HCT116 (cell line): ENCODE measurements at places on chromosomes 1 and 21. TPM values are rescaled to one million over a fixed set of nuclear protein-coding genes. Genes with fewer than 3 reads are reported as not detected.
A peak's percentile ranks its signal among the peaks of the same experiment; 100 is the strongest.

Gene SDHC
- total RNA-seq, result 192 TPM

Gene CBR3
- total RNA-seq, result 1.7 TPM

Gene APCS
- 0.42 TPM for total RNA-seq

Gene GUCA2B
- total RNA-seq, result not detected

Gene AQP10
- total RNA-seq, result not detected

Gene PLA2G2F
- 0.12 TPM for total RNA-seq

Gene ATP1A4
- not detected for total RNA-seq

Gene DUSP12
- 31.6 TPM for total RNA-seq

Gene GOLT1A
- 8.0 TPM for total RNA-seq

GRCh38 chr21:42539931-42540343, 26.3 kb downstream of the SLC37A1 start:
- no peaks in the 10 kb centered on the region; the same call in 1 of the 2 replicates for H3K36me3 ChIP-seq
- DNase-seq, result no peak
- no peaks in the 10 kb centered on the region for H3K27me3 ChIP-seq
- H3K4me1 ChIP-seq, result no peaks in the 10 kb centered on the region
- H3K27ac ChIP-seq, result no peak overlapping the region

DNA sequence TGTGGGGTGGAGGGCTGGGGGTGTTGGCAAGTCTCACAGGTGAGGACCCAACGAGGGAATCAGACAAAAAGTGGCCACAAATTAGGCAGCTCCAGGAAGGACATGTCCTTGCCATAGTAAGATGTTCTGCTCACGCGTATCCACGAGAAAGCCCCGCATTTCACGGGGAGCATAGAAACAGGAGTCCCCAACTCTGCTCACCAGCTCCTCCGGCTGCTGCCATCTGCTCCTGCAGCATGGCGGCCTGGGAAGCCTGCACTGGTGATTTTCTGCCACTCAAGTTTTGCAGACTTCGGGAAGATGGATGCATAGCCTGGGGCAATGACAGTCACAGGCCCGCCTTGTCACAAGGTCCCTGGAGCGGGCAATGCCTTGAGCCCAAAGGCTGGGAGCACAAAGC, 9.3 kb downstream of the TCP10L start:
- no peak for DNase-seq
- no peaks in the 10 kb centered on the region for H3K36me3 ChIP-seq
- H3K27ac ChIP-seq, result no peak overlapping the region
- no peak overlapping the region for H3K4me3 ChIP-seq
- H3K4me1 ChIP-seq, result no peaks in the 10 kb centered on the region
- peaks cover 11% of the 10 kb centered on the region; the same call in 1 of the 2 replicates for H3K27me3 ChIP-seq

DNA sequence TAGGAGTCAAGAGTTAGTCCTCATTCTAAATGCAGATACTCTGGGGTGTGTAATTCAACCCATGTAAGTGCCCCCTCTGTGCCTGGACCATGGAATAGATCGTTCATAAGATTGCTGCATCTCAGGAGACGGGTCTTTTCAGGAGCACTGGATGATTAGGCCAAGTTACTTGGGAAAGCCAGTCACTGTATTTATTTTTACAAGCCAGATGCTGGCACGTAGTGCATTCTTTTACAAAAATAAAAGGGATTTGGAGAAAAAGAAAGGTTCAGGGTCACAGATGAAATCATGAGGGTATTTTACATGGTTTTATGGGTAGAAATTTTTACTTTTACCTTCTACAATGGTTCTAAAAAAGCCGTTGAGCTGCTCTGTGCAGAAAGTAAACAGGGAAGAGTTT, 102.6 kb upstream of the UBE2U start:
- no peak for DNase-seq
- H3K4me1 ChIP-seq, result no peaks in the 10 kb centered on the region
- H3K27ac ChIP-seq, result no peak overlapping the region
- no peaks in the 10 kb centered on the region for H3K36me3 ChIP-seq
- H3K27me3 ChIP-seq, result no peaks in the 10 kb centered on the region

GRCh38 chr1:204343802-204344201, 15.9 kb downstream of the PLEKHA6 start:
- H3K36me3 ChIP-seq, result no peaks in the 10 kb centered on the region
- H3K27me3 ChIP-seq, result no peaks in the 10 kb centered on the region
- DNase-seq, result no peak

GRCh38 chr1:179090522-179090921, 8.7 kb downstream of the TOR3A start:
- no peak for DNase-seq
- H3K27ac ChIP-seq, result no peak overlapping the region
- H3K27me3 ChIP-seq, result no peaks in the 10 kb centered on the region
- no peaks in the 10 kb centered on the region for H3K4me1 ChIP-seq
- no peak overlapping the region for H3K4me3 ChIP-seq

DNA sequence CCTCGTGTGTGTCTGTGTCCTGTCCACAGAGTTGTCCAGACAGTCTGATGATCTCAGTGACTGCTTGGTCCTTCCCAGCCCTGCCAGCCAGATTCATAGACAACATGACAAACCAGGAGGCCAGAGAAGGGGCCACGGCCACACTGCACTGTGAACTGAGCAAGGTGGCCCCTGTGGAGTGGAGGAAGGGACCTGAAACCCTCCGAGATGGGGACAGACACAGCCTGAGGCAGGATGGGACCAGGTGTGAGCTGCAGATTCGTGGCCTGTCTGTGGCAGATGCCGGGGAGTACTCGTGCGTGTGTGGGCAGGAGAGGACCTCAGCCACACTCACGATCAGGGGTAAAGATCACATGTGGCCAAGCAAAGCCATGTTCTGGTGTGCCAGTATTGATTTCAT, 96.4 kb downstream of the OBSCN start:
- no peaks in the 10 kb centered on the region for H3K36me3 ChIP-seq
- H3K27me3 ChIP-seq, result no peaks in the 10 kb centered on the region
- no peak overlapping the region for H3K27ac ChIP-seq
- no peaks in the 10 kb centered on the region for H3K4me1 ChIP-seq
- no peak overlapping the region for H3K4me3 ChIP-seq

DNA sequence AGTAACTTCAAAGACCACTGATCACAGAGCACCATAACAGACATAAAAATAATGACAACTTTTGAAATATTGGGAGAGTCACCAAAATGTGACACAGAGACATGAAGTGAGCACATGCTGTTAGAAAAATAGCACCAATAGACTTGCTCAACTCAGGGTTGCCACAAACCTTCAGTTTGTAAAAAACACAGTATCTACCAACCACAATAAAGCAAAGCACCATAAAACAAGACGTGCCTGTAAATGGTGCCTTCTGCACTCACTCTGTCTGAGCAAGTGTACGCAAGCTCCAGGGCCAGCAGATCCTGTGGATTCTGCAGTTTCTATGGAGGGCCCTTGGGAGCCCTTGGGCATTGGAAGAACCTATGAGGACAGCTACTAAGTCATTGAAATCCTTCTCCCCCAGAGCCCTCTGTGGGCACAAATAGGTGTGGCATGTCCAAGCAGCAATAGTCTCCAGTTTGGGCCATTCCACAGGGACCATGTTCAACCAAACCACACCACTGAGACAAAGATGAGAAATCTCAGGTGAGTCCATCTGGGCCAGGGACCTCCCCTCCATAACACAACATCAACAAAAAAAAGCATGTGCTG, 116.9 kb upstream of the RAB4A start:
- H3K27me3 ChIP-seq, result peaks cover 6% of the 10 kb centered on the region; the same call in 1 of the 2 replicates
- H3K36me3 ChIP-seq, result no peaks in the 10 kb centered on the region
- H3K27ac ChIP-seq, result no peak overlapping the region
- no peak overlapping the region for H3K4me3 ChIP-seq
- no peak for DNase-seq

DNA sequence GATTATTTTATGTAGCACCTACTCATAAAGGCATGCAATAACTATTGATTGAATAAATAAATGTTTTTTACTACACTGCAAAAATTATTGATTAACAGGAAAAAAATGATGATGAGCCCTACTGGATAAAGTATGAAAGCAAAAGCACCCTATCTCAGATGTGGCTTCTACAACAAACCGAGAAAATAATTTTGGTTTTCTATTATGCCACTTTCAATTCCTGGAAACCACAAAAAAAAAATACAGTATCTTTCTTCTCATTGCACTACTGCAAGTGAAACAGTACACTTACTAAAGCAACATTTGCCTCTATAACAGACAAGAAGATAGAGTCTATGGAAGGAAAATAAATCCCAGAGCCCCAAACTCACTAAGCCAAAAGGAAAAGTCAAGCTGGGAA, 1882.4 kb downstream of the NCAM2 start:
- H3K4me3 ChIP-seq, result no peak overlapping the region
- no peak for DNase-seq
- no peaks in the 10 kb centered on the region for H3K27me3 ChIP-seq
- H3K4me1 ChIP-seq, result no peaks in the 10 kb centered on the region

DNA sequence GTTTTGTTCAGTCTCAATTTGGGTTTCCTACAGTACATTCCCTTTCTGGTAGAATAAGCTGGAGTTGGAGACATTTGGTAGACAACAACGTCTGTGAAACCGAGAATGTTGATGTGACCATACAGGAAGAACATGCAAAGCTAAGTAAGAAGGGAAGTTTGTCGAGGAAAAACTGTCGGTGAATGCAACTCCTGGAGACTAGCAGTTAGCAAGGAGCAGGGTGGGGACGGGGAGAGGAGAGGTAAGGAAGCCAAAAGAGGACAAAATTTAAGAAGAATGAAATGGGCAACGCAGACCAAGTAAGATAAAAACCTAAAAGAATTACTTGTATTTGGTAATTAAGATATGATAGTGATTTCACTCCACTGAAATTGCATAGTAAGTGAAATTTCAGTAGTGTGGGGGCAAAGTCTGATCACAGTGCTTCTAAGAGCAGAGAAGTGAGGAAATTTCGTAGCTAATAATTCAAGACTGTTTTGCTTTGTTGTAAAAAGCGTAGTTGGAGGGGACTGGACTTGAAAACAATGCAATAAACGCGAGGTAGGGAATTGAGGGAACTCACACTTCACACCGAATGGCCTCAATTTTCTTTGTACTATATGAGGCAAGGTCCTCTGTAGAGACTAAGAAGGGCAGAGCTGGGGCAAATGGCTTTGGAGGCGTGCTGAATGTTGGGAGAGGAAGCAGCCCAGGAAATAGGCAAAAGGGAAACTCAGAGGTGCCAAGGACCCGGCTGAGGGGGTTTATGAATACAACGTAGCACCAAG, 787 bp upstream of the GIPC2 start:
- DNase-seq, result no peak
- H3K27ac ChIP-seq, result no peak overlapping the region
- H3K4me1 ChIP-seq, result no peaks in the 10 kb centered on the region
- no peak overlapping the region for H3K4me3 ChIP-seq
- H3K36me3 ChIP-seq, result no peaks in the 10 kb centered on the region
- no peaks in the 10 kb centered on the region for H3K27me3 ChIP-seq

DNA sequence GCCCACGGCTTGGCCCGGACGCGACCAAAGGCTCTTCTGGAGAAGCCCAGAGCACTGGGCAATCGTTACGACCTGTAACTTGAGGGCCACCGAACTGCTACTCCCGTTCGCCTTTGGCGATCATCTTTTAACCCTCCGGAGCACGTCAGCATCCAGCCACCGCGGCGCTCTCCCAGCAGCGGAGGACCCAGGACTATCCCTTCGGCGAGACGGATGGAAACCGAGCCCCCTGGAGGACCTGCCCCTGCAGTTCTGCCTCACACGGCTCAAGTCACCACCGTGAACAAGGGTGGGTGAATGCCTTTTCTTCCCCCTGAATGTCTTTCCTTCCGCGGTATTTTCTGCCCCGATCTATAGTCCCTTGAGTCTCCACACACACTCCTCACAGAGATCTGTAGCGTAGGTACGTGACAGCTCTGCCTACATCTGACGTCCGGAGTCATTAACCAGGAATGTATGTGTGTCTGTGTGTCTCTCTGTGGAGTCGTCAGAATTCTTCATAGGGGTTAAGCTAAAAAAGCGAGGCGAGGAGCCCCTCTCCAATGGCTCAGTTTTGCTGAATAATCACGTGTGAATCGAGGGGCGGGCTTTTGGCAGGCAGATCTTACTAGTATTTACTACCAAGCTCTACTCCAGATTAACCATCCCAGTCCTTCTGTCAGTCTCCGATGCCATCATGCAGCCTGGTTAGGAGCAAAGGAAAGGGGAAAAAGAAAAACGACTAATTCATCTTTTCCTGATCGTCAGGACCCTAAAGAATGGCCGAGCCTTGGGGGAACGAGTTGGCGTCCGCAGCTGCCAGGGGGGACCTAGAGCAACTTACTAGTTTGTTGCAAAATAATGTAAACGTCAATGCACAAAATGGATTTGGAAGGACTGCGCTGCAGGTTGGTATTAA, at the start of gene CDKN2C:
Gene CDKN2C (plus strand): TSS at position 635 of the 898 bp plus-strand sequence. CDS start 124 bp downstream, at position 759.
- H3K4me3 ChIP-seq, result peak within 1 kb of the TSS; percentile 93
- no peak for DNase-seq
- peaks cover 7% of the 10 kb centered on the region; the same call in 1 of the 2 replicates for H3K4me1 ChIP-seq
- peak within 1 kb of the TSS; percentile 76 for H3K27ac ChIP-seq

DNA sequence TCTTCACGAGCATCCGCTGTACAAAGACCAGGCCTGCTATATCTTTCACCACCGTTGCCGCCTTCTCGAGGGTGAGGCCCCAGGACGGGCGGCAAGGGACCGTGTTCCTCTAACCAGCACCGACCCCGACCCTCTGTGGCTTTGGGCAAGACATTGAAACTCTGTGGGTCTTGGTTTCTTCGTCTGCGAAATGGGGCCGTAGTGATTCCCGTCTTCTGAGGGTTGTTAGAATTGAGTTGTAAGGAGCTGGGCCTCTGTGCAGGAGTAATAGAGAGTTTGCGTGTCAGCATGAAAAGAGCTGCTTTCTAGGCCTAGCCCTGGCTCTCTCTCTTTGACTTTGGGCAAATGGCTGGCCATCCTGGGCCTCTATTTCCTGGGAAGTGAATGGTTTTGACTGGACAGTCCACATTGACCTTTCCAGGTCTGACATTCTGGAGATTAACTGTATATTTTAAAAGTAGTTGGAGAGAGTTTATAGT, 591 bp downstream of the MRPL37 start:
- H3K36me3 ChIP-seq, result peaks cover 15% of the 10 kb centered on the region; the same call in 1 of the 2 replicates
- DNase-seq, result no peak
- H3K27ac ChIP-seq, result peak overlapping the region; percentile 62
- peak overlapping the region; percentile 89 for H3K4me3 ChIP-seq
- peaks cover 11% of the 10 kb centered on the region for H3K4me1 ChIP-seq

GRCh38 chr1:20840731-20841130, 53.6 kb upstream of the HP1BP3 start:
- H3K27me3 ChIP-seq, result no peaks in the 10 kb centered on the region
- DNase-seq, result no peak
- H3K27ac ChIP-seq, result no peak overlapping the region
- H3K4me1 ChIP-seq, result no peaks in the 10 kb centered on the region
- H3K36me3 ChIP-seq, result no peaks in the 10 kb centered on the region
- no peak overlapping the region for H3K4me3 ChIP-seq

- H3K36me3 ChIP-seq, result no peaks in the 10 kb centered on the region; the same call in 1 of the 2 replicates
- H3K4me3 ChIP-seq, result no peak overlapping the region
- no peak overlapping the region for H3K27ac ChIP-seq
- H3K4me1 ChIP-seq, result peaks cover 2% of the 10 kb centered on the region; the same call in 1 of the 2 replicates
- DNase-seq, result no peak
- no peaks in the 10 kb centered on the region for H3K27me3 ChIP-seq
These were observed 22.4 kb downstream of the CAPZB start for GRCh38 chr1:19462781-19463503.
